NCI-H1092 (cell line): ENCODE measurements at places on chromosomes 3 and 15.

DNA sequence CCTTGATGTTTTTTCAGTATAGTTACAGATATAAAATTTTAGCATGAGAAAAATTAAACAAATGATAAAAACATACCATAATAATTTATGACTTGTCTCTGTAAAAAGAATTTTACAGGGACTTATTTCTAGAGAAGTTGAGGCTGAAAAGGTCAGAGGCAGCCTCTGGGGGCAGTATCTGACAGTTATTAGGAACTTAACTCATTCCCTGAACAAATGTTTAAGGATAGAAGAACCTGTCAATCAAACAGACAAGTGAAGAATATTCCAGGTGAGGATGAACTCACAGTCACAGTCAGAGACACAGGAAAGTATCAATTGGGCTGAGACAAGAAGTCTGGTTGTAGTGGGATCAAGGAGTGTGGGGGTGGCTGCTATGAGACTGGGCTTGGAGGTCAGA, 7.3 kb downstream of the MYLK start:
- DNase-seq, result no peak

DNA sequence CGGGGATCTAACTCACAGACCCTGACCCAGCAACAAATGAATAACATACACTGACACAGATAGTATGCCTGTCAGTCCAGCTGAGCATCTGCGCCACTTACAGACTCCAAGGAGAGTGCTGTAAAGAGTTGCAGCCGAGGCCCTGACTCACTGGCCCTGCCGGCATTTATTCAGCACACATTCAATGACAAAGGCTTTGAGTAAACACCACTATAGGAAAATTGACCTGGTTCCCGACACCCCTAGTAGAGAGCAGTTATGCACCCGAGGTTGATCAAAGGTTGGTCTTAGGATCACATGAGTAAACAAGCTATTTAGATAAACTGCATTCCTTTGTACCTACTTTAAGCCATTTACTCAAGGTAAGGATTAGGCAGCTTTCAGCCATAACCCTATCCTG, 22.7 kb downstream of the LARS2 start:
- no peak for DNase-seq

DNA sequence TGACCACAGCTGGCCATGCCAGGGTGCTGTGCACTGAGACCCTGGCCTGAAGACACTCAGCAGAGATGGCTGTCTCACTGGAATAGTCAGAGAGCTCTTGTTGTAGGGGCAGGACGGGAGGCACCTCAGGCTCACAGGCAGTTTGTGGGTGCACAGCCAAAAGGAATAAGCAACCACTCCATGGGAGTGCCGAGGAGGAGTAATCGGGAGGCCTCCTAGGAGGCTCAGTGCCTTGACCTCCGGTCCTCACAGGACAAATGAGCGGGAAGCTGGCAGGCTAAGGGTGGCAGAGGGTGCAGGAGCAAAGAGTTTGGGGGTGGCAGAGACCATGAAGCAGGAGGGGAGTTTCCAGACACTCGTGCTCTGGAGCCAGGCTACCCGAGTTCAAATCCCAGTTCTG, 81.7 kb downstream of the SMAD6 start:
- no peak for DNase-seq

DNA sequence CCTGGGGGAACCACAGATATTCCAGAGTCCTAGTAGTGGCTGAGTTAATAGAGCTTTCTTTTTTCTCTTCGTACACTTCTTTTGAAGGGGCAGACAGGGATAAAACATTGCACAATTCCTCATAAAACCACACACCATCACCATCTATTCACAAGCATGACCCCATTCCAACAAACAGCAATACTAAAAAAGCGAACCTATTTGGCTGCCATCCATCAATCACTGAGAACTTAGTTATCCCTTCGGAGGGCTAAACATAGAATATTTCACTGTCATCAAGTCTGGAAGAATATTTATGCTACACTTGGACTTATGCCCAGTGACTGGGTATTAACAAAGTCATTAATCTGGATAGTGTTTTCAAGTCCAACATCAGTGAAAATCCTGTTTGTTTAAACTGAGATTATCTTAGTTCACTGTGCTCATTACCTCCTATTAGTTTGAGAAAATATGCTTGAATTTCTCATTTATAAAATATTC, 80.3 kb upstream of the PRTG start:
- no peak for DNase-seq

GRCh38 chr3:6612034-6612616, 248.8 kb upstream of the GRM7 start:
- no peak for DNase-seq
